Cortex of kidney (tissue), 1 donor: ENCODE measurements at places on chromosomes 7 and 10.

- DNase-seq = no peak
Measured at GRCh38 chr10:24814568-24815313, 91.1 kb upstream of the ARHGAP21 start.

GRCh38 chr10:96358851-96359540 lies at the start of gene OPALIN:
TSS of gene OPALIN (minus strand) at chr10:96359002. CDS start at chr10:96358896, 106 bp downstream.
- no peak for DNase-seq

DNA sequence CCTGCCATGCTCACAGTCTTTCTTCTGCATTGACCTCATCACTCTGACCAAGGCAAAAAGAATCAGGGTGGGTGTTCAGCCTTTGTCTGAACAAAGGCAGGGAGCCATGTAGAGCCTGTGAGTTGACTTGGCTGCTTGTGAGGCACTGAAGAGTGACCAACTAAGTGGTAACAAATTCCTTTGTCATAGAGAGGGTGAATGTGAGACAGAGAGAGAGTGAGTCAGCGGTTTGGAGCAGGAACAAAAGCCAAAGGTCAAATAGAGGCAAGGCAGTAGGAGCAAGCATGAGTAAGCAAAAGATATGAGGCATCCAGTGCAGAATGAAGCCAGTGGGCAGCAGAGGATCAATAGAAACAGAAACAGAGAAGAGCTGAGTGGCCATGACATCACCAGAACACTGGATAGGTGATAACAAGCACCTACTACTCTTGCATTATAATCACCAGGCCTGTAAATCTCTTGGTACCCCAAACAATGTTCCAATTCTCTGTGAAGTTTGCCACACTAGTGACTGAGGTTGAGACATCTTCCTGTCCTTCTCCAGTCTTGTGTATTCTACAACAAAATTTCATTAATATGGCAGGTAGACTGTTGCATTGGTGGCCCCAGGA lies 116.2 kb upstream of the LAMB4 start:
- no peak for DNase-seq

DNA sequence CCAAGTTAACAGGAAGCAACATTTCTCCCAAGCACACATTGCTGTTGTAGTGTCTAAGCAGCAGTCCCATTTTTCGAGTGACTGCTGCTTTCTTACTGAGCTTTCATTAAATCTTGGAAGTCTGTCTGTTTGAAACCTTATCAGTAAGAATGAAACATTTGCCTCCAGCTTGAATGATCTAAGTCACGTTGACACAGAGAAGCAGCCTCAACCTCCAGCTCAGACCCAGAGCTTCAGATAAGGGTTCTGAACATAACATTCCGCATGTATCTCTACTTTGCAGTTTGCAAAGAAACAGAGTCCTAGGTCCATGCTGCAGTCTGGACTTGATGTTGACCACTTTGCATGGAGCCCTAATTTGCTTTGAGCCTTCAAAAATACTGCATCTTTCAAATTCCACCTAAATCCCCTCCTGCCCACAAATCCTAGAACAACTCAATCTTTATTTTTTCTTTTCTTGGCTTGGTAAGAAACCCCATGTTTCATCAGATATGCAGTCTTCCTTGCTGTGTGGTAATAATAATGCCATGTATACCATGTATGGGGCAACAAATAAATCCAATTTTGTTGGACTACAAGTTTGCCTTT lies 698.7 kb upstream of the IGFBP3 start:
- DNase-seq = no peak

DNA sequence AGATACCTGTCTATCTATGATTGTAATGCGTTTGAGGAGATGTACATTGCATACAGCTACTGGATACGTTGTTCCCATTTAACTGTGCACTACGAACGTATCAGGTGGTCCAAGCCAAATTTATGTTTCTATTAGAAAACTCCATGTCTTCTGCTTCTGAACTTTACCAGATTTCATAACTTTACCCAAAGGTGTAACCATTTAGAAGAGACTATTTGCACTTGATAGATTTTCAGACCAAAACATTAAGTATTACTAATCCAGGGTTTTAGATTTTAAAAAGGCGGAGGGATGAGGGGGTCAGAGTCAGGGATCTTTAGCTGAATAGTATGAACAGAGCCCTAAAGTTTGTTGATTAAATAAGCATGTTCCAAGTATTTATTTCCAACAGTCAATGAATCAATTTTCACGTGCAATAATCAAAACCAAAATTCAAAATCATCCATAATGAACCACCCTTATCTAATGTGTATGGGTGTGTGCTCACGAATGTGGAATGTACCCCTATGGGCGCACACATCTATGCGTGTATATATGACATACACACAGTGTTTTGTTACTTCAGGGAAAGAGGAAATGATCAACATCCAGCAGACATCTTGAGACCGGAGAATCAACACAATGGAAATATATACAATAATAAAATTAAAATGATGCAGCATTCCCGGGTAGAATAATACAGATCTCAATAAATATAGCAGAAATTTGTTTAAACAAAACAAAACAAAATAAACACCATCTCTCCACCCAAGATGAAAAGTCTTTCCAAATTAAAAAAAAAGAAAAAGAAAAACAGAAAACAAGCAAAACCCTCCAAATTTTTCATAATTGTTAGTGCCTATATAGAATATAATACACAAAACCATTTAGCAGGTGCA lies 3.4 kb downstream of the FEZF1 start:
- DNase-seq = no peak

GRCh38 chr10:7955446-7955845 lies 99.0 kb upstream of the GATA3 start:
- no peak for DNase-seq

DNA sequence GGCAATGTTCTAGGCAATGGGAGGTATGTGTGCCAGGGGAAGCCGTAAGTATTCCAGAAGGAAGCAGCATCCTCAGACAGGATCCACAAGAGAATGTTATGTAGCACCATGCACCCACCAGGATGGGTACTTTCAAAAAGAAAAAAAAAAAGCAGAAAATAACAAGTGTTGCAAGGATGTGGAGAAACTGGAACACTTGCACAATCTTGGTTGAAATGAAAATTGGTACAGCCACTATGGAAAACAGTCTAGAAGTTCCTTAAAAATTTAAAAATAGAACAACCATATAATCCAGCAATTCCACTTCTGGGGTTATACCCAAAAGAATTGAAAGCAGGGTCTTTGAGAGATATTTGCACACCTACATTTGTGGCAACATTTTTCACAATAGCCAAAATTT lies 20.2 kb downstream of the C10orf71 start:
- DNase-seq = no peak

GRCh38 chr7:51031791-51032515 lies 249.3 kb upstream of the GRB10 start:
- DNase-seq = no peak

DNA sequence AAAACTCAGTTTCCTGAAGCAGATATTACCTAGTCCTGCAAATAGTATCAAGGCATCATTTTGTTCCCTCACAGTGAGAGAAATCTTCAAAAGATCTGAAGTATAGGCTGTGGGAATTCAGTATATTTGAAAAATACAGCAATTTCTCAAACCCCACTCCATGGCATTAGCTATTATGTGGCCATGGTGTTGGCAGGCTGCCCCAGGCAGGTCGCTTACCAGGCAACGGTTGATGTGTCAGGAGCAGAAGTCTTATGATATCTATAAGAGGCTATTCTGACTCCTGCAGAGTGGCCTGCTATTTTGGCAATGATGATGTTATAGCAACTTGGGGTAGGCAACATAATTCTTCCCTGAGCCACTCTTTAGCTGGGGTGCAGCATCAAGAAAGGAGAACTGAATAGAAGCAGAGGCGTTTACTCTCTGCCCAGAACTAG lies 187.9 kb downstream of the PLXDC2 start:
- DNase-seq = no peak

DNA sequence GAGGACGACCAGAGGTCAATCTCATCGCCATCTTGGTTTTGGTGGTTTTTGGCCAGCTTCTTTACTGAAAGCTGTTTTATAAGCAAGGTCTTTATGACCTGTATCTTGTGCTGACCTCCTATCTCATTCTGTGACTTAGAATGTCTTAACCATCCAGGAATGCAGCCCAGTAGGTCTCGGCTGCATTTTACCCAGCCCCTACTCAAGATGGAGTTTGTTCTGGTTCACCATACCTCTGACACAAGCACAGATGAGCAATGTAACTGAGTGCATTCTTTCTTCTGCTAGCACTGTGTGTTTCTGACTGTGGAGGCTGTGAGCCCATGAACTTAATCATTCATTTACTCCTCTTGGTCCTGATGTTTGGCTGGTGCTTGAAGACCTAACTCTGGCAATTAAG lies 794.5 kb upstream of the CELF2 start:
- no peak for DNase-seq

- DNase-seq = no peak
Measured at GRCh38 chr10:33521062-33521461, 186.6 kb upstream of the NRP1 start.

DNA sequence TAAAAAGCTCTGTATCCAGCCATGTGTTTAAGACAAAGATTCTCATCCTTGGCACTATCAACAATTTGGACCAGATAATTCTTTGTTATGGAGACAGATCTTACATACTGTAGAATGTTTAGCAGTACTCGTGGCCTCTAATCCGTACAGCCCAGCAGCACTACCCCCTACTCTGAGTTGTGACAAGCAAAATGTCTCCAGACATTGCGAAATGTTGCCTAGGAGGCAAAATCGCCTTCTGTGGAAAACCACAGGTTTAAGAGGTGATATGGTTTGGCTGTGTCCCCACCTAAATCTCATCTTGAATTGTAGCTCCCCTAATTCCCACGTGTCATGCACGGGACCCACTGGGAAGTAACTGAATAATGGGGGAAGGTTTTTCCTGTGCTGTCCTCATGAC lies 186.7 kb downstream of the CHCHD3 start:
- DNase-seq = no peak

DNA sequence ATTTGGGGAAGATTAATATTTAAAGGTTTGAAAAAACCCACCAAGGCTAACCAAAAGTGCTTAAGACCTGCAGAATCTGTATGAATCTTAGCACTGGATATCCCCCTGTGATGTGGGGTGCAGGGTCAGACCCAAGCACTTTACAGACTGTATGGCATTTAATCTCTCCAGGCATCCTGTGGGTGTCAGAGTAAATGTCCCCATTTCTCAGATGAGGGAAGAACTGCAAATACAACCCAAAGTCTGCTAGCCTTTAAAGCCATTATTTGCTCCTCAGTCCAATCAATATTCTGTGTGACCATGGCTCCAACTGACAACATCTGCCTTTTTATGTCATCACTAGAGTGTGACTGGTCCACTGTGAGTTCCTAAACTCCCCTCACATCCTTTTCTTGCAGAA lies 10.0 kb upstream of the MBL2 start:
- no peak for DNase-seq

DNA sequence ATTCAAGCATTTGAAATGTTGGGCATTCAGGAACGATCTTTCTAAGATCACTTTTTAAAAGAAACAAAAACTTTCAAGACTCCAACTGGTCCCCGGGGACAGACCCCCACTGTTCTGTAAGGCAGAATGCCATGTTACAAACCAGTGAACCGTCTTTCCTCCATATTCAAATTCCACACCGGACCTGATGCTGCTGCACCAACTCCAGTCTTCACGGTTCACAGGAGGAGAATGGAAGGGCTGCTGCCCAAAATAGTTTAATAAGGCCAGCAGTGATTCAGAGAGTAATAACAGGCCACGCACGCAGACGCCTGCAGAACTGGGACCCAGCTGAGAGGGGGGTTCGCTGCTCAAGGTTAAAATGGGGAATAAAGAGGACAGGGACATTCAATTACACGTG lies 47.2 kb downstream of the OSBPL3 start:
- no peak for DNase-seq

GRCh38 chr7:1516586-1517251 lies 12.5 kb upstream of the INTS1 start:
- no peak for DNase-seq

GRCh38 chr10:30701451-30702173 lies 72.1 kb upstream of the LYZL2 start:
- DNase-seq = no peak

DNA sequence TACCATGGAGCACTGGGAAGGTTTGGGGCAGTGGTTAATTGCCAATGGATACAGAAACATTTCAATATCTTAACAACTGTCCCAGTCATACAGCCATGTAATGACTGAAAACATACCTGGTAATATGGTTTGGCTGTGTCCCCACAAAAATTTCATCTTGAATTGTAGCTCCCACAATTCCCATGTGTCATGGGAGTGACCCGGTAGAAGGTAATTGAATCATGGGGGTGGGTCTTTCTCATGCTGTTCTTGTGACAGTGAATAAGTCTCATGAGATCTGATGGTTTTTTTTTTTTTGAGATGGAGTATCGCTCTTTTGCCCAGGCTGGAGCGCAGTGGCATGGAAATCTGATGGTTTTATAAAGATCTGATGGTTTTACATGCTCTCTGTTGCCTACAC lies 284.4 kb downstream of the TCF7L2 start:
- no peak for DNase-seq

GRCh38 chr10:82742478-82742877 lies 867.5 kb downstream of the NRG3 start:
- DNase-seq = no peak

- DNase-seq = no peak
Measured at GRCh38 chr7:158351051-158351450, 236.6 kb downstream of the PTPRN2 start.

DNA sequence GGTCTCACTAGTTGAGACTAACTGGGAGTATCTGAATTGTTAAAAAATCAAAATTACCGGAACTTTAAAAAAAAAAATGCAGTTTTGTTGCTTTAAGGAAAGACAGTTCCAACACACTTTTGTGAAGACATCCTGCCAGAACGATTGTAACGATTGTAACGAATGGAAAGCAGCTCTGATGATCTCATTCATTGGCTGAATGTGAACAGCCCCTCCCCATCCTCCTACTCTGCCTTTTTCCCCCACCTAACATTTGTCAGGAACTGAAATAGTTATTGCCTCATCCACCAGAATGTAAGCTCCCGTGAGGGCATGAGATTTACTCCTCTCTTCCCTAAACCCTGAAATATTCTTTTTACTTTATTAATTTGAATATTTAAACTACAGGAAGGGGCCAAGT lies 23.1 kb upstream of the ZC3HAV1L start:
- no peak for DNase-seq

GRCh38 chr7:97026715-97027426 lies 2.2 kb upstream of the DLX5 start:
- DNase-seq = no peak

DNA sequence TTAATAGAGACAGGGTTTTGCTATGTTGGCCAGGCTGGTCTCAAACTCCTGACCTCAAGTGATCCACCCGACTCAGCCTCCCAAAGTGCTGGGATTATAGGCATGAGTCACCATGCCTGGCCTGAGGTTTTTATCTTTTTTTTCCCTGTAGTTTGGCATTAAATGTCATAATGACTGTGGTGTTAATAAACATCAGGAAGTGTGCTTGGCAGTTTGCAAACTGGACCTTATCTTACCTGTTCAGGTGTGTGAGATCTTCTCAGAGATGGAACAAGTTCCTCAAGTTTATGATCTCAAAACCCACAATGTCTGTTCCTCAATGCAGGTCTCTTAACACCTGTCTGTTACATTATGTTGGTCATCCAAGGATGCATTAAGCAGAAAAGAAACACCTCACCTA lies 80.0 kb downstream of the ARID5B start:
- DNase-seq = no peak

DNA sequence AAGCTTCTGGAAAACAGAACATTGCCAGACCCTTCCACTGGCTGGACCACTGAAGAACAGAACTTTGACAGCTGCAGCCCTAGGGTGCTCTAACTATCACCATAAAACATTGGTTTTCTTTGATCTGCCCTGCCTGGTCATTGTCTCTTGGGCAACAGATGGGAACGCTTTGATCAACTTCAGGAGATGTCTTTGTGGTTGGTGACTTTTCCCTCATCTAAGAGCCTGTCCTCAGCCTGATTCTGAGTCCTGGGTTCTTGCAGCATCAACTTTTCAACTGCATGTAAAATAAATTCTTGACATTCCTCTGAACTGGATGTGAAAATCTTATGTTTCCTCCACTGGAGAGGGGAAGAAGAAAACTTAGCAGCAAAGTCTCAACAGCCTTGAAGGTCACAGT lies 53.1 kb upstream of the ZNRF2 start:
- no peak for DNase-seq
